Right cardiac atrium (tissue), 5 donors: ENCODE measurements at places on chromosomes 11 and 22.

DNA sequence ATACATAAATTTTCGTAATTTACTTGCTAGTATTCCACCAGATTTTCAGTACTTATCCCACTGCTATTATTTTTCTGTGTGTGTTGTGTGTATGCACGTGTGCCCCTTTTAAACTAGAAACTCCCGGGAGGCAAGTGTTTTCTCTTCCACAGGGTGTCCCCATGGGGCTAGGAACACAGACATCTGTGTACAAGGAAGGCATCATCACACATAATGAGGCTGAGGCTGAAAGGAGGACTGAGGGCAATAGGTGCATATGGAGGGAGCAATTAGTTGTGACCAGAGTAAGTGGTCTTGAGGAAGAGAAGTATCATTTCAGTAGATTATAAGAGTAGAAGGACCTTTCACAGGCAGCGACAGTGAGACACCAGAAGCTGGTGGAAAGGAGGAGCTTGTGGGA, 2.1 kb upstream of the DPAGT1 start:
- no peak for DNase-seq

DNA sequence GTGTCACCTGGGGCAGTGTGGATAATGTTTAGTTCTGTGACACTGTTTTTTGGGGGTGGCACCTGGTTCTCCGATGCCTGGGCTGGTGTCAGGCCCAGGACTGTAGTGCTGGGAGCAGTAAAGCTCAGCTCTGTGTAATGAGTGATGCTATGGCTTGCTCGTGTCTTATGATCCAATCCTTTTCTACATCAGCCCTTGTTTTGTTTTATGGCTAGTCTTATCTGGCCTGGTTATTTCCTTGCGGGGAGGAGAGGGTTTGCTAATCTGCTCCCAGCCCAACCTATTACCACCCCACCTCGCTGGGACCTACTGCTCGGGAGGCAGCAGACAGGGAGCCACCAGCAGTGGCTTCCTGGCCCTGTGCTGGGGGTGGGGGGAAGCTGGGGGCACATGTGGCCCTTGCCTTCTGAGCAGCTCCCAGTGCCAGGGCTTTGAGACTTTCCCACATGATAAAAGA, 35.0 kb upstream of the TPBGL start:
- DNase-seq, result no peak

- peak; percentile 93 for DNase-seq
Observed at GRCh38 chr22:37566903-37567798, 6.9 kb downstream of the CDC42EP1 start.

- DNase-seq, result no peak
Observed at GRCh38 chr11:134349109-134349801, 17.5 kb downstream of the GLB1L2 start.

DNA sequence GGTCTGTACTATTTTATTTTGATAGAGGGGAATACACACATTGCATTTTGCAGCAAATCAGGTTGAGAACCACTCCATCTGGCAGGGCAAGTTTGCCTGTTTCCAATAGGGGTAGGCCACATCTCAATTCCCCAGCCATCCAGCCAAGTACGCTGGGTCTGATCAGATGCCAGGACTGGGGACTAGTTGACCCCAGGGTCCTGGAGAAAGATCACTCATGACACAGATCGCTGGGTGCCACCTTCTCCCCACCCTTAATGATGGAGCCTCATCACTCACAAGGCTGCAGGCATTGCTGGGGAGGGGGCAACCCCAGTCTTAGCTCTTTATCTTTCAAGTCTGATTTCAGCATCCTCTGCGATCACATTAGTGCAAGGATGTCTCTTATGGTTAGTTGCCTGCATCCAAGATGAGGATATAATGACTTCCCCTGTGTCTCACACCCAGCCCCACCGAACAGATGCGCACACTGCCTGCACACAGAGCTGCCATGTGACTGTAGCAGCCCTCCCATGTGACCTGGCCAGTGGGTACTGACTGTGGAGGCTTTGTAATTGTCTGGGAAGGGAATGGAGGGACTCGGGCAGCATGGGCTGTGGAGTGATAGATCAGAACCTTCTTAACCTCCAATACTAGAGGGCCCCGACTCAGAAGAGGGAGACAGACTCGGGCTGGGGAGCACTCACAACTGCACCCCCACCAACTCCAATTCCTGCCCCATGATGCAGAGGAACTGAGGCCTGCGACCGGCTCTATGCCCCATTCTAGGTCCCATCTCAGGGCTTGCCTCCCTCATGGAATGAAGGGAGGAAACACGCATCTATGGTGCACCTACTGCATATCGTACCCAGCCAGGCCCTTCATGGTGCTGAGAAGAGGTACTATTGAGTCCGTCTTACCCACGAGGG, 155.8 kb downstream of the DSCAML1 start:
- no peak for DNase-seq

GRCh38 chr11:104614117-104614680, 284.1 kb downstream of the CASP12 start:
- DNase-seq, result no peak

DNA sequence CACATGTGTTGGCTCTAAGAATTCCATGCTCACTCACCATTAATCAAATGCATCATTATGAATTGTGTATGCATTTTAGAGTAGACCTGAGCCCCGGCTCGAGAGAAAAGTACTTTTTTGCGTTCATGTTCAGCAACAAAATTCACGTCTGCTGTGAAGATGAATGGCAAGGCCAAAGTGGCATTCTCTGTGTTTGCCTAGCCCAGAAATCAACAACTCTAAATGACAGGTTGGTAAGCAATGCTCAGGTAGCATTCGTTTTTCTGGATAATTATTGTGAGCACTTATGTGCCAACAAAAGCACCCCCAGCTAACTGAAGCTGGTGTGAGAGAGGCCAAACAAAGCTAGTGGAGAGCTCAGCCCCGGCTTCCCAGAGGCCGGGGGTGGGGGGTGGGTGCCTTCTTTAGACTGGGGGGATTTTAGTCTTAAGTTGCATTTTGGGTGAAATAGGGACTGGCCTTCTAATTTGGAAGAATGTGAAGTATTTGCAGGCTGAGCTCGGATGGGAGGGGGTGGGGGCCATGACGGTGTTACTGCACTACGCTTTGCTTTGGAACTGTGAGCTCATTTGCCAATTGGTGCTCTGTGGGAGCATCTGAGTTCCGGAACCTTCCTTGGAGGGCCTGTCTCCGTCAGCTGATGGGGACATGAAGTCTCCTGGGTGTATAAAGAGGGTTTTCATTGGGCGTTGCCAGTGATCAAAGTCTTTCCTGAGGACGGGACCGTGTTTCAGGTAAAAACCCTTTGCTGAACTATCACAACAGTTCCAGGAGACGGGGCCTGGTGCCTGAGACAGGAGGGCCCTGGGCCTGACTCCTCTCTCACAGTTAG, 29.0 kb upstream of the ALX4 start:
- DNase-seq, result no peak

DNA sequence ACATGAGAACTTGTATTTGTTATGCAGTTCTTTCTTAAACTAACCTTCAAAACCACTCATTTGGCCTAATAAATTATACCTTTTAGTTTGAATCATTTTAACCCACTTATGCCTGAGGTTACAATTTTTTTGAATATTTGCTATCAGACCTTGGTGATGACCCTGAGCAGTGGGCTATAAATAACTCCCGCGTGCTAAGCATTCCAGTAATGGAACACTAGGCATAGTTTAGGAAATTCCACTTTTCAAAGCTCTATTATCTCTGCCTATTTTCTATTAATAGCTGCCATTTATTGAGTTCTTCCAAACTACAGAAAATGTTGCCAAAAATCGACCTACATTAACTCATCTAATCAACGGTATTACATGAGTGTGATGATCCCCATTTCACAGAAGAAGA, 993.4 kb upstream of the FAT3 start:
- peak; percentile 6 for DNase-seq

GRCh38 chr11:46047520-46047919, 73.7 kb downstream of the PHF21A start:
- no peak for DNase-seq

GRCh38 chr11:2992997-2993325, 832 bp upstream of the NAP1L4 start:
- no peak for DNase-seq

- DNase-seq, result no peak
Observed at GRCh38 chr22:48473202-48473601, 1354.5 kb downstream of the BRD1 start.

DNA sequence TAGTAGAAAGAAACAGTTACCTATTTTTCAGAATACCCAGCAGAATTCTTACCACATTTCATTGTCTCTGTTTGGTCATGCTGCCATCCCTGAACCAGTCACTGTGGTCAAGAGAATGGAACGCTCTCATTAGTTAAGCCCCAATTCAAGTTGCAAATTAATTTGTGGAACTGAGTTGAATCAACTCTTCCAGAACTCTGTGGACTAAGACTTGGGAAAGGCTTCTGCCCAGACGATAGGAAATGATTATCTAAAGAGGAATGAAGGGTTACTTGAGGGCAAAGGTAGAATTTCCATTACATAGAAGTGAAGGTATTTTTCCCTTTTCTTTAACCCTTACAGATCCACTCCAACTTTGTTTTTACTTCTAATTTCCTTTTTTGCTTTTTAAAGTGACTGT, 286.4 kb downstream of the DYNC2H1 start:
- no peak for DNase-seq

GRCh38 chr11:69229511-69229910, 64.4 kb upstream of the MYEOV start:
- DNase-seq, result no peak

DNA sequence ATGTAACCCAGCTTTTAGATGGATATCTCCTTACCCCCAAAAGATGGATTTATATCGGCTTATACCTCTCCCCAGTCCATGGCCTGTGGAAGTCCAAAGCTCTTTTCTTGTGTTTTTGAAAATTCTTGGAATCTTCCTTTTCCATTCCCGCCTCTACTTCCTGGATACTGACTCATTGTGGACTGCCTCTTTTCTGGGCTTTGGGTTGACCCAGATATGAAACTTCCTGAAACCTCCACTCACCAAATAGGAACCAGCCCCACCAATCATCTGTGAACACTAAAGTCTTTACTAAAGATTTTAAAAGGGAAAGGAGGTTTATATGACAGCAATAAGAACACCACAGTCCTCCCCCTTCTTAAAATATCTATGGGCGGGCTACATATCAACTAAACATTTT, 163.4 kb upstream of the SYN3 start:
- DNase-seq, result no peak

- DNase-seq, result no peak
Observed at GRCh38 chr22:38448945-38449745, 5.9 kb downstream of the KCNJ4 start.

DNA sequence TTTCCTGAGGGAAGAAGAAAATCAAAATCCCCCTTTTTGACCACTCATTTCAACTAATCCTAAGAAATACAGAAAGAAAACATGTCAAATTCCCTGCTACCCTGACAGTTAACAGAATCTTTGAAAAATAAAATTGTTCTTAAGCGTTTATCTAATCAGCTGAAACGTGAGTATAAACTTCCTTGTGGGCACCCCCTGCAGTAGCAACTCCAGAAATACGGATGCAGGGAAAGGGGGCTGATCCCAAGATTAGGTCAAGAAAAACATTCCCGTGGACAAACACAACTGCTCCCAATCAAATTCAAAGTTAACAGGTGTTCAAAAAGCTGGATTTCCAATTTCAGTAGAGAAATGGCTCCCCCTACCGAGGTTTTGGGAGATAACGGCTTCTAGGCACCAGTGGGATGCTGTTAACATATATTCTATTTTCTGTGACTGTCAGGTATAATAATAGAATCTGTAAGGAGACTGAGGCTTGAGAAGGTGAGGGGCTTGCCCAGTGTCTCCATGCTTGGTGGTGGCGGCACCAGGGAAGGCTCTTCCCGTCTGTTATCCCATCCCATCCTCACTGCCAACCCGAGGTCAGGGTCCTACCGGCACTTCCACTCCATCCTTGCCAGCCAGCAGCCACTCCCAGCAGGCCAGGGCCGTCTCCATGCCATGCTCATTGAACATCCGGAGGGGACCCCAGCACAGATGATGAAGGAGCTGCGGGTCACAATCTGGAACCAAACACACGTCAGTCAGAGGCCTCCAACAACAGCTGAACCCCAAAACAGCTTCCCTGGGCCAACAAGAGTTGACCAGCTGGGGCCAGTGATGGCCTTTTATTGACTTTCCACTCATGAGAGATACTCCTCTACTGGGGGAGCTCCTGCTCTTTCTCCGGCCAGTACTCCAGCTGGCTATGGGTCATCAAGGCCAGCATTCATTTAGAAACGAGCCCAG, 32.0 kb upstream of the SERPIND1 start:
- DNase-seq, result no peak

DNA sequence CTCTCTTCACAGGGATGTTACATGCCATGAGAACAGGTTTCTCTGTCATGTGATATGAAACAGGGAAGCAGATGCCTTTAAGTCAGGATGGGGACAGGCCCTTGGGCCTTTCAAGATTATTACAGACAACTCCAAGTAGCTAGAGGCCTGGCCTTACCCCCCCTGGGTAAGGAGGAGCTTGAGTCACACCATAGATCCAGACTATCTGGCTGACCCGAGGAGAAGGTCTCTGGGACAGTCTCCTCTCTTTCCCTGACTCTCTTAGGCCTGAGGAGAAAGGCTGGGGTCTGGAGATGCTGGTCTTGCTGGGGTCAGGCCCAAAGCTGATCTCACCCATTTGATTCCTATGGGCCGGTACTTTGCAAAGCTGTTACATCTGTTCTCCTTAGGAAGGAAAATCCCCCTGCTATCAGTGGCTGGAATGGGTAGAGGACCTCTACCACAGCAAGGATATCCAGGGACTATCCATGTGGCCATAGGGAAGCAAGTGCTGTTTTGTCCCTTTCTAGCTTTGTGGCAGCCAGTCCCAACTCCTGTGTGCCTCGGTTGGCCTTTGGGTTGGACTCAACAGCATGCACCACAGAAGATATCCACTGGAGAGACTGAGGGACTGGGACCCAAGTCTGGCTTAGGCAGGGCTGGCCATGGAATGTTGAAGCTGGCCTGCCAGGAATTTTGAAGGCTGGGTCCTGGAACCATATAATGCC, 25.2 kb downstream of the RELT start:
- DNase-seq, result peak; percentile 6

DNA sequence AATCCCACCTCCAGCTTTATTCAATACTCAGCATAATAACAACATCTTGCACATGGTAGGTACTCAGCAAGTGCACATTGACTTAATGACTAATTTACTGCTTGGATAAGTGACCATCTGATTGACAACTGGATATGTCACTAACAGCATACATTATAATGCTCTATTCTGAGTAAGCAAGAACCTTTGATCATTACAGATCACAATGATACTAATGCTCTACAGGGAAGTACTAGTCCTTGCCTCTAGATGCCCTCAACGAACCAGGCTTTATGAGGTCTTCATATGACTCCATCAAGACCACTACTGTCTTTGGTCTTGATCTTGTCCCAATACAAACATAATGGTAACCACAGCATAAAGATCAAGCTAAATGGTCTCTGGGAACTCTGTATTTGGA, 167.6 kb upstream of the MTMR2 start:
- DNase-seq, result no peak

GRCh38 chr11:34411791-34412190, 26.9 kb upstream of the CAT start:
- DNase-seq, result no peak

- no peak for DNase-seq
Observed at GRCh38 chr11:111384494-111384893, 5.4 kb upstream of the POU2AF1 start.

- DNase-seq, result no peak
Observed at GRCh38 chr11:19646308-19646707, 66.3 kb upstream of the NAV2 start.

GRCh38 chr11:91851908-91852307, 372.7 kb upstream of the FAT3 start:
- no peak for DNase-seq
